Fibroblast of lung (primary cell): ENCODE measurements at places on chromosomes 16 and 17.

- no peak overlapping the region for H3K27ac ChIP-seq
- DNase-seq = no peak
- peaks cover 3% of the 10 kb centered on the region for H3K36me3 ChIP-seq
These were observed 3.6 kb downstream of the CORO1A start for GRCh38 chr16:30186782-30187555.

- H3K4me1 ChIP-seq = peaks cover 11% of the 10 kb centered on the region
- no peak overlapping the region for H3K4me3 ChIP-seq
- H3K27ac ChIP-seq = no peak overlapping the region
- no peak for DNase-seq
- H3K36me3 ChIP-seq = peaks cover 4% of the 10 kb centered on the region
These were observed 28.0 kb upstream of the ZNF750 start for GRCh38 chr17:82867763-82868325.

DNA sequence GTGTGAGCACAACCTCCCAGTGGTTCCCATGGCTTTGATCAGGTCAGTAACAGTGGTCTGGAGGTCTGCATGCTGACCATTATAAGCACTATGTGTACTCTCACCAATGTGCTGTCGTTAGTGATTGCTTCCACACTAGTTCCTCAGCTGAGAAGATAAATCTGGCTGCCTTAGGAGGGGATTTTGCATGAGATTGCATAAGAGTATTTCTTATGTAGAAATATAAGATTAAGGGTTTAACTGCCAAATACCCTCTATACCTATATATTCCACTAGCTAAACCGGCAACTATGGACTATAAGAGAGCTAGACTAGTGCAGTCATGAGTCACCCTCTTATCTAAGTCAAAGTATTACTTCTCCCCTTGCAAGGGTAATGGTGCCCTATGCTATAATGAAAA lies 580.2 kb downstream of the CDH11 start:
- H3K4me3 ChIP-seq = no peak overlapping the region
- H3K27me3 ChIP-seq = no peaks in the 10 kb centered on the region
- no peaks in the 10 kb centered on the region for H3K4me1 ChIP-seq
- DNase-seq = no peak

- H3K27ac ChIP-seq = no peak overlapping the region
- H3K27me3 ChIP-seq = no peaks in the 10 kb centered on the region
- no peaks in the 10 kb centered on the region for H3K36me3 ChIP-seq
- H3K4me1 ChIP-seq = no peaks in the 10 kb centered on the region
- no peak overlapping the region for H3K4me3 ChIP-seq
- no peak for DNase-seq
These were observed 4.3 kb downstream of the EVI2B start for GRCh38 chr17:31309556-31309955.
